Activated CD4-positive, alpha-beta T cell treated with anti-CD3 and anti-CD28 coated beads for 36 hours (primary cell): ENCODE measurements at places on chromosomes 2 and 18. TPM values are rescaled to one million over a fixed set of nuclear protein-coding genes. Genes with fewer than 3 reads are reported as not detected.

DNA sequence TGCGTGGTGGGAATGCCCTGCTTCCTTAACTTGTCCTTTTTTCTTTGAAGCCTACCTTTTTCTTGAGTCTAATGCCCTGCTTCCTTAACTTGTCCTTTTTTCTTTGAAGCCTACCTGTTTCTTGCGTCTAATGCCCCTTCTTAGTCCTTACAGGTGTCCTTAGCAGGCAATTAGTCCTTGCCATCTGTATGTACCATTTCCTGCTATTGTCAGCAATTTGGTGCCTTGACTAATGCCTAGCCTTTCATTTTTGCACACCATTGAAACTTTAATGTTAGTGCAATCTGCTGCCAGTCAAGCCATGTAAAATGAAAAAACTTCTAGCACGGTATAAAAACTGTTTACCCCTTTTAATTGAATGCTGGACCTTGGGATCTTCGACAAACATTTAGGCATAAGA is 4.3 kb downstream of the KDM3A start:
- peaks cover 73% of the 10 kb centered on the region for H3K36me3 ChIP-seq
- H3K4me1 ChIP-seq: peaks cover 78% of the 10 kb centered on the region
- peak overlapping the region; percentile 75 for H3K27ac ChIP-seq

DNA sequence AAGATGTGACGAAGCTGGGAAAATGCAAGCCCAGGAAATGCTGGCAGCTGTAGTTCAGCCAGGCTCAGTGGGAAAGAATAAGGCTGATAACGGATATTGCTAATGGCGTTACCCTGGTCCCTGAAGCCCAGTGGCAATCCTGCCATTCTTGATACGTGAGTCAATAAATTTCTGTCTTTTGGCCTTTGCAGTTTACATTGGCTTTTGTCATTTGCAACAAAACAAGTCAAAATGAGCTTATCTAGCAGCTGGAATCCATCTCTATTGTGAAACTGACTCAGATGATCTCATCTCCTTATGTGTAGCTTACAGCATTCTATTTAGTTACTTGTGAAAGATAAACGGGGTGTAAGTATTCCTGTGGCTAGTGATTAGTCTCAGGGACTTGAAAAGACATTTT is 43.8 kb downstream of the ARL6IP6 start:
- peaks cover 18% of the 10 kb centered on the region for H3K36me3 ChIP-seq
- H3K27me3 ChIP-seq: no peaks in the 10 kb centered on the region
- DNase-seq: no peak
- H3K4me1 ChIP-seq: peaks cover 4% of the 10 kb centered on the region
- no peak overlapping the region for H3K4me3 ChIP-seq

LRRC30 gene
- total RNA-seq: not detected

DNA sequence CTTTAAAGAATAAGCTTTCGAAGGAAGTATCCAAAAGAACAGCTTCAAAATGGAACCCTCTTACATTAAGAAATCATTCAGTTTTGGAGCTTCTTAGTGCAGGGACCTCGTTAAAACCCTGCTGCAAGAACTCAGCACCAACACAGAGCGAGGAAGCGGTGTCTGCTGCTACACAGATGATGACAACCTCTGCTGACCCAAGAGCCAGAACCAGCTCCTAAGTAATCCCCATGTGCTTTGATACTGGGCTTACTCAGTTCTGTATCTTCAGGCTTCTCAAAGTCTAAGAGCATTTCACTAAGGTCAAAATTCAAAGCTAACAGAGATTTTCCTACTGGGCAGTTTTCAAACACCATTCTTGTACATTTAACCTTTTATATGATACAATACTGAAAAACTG is 194.6 kb downstream of the STK39 start:
- no peaks in the 10 kb centered on the region for H3K27me3 ChIP-seq
- no peak overlapping the region for H3K27ac ChIP-seq
- H3K4me1 ChIP-seq: peaks cover 4% of the 10 kb centered on the region

DNA sequence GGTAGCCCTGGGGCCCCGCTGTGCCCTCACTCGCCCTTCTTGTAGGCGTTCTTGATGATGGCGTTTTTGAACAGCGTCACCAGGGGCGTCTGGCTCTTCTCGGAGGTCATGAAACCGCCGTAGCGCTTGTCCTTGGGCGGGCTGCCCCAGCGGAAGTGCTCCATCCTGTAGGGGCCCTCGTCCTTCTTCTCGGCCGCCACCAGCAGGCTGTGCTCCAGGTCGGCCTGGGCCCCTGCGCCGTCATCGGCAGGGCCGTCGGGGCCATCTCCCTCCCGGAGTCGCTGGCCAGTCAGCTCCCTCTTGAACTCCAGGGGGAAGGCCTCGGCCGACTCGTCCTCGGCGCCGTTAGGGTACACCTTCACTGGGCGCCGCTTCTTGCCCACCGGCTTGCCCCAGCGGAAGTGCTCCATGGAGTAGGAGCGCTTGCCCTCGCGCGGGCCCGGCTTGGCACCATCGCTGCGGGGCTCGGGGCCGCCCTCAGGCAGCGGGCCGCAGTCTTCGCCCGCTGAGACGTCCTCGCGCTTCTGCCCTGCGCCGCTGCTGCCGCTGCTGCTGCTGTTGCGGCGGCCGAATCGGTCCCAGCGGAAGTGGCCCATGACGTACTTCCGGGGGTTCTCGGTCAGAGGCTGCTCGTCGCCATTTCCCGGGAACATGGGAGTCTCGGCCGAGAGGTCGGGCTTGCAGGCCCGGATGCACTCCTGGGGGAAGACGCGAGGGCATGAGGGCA is 7.2 kb downstream of the POMC start:
- H3K27ac ChIP-seq: peak overlapping the region; percentile 84
- peaks cover 11% of the 10 kb centered on the region for H3K36me3 ChIP-seq
- peak; percentile 91 for DNase-seq
- peak overlapping the region; percentile 76 for H3K4me3 ChIP-seq
- no peaks in the 10 kb centered on the region for H3K27me3 ChIP-seq
